ENCODE measurements at places on chromosomes 3 and 15.

DNA sequence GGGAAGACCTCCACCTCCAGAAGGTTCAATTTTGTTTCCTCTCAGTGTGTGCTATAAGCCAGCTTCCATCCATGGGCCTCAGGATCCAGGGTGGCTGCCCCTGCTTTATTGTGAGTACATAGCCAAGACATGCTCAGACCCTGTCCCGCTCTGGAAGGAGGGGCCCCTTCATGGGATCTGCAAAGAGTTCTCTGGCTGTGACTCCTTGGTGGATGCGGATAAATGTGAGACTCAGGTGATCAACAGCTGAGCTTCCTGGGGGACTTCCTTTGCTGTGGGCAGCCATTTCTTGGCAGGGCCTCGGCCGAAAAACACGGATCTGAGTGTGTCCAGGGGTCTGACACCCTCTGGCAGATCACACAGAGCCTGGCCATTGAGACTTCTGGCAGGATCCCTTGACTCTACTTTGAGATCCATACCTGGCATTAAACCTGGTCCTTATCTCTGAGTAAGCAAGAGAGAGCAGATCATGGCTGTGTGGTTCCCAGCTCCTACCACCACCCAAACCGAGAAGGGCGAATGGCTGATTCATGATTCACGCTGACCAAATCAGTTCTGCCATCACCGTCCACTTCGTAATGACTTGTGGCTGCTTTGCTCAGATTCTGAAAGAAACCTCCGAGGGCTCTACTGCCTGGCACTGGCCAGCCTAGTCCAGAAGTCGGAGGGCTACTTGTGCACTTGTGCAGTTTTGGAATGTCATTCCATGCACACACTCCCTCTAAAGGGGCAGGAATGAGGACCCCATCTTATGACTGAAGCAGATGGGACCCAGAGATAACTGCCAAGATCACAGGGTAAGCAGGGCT lies 68.1 kb downstream of the SENP2 start:
- DNase-seq = no peak

GRCh38 chr3:135633078-135633477 lies 332.4 kb upstream of the PPP2R3A start:
- no peak for DNase-seq

DNA sequence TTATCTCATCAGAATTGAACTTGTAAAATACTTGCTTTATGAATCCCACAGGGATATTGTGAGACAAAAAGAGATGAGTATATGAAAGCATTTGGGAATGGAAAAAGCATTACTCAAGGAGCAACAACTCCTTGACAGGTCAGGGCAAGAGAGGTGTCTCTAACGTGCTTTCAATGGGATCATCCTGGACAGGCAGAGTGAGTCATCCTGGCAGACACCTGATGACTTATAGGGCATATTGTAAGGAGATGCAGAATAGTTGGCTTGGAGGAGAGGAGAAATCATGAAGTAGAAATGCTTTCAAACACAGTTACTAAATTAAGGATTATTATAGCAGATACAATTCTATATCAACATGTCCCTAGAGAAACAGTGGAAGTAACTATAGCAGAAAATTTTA lies 71.9 kb upstream of the THSD4 start:
- DNase-seq = no peak

GRCh38 chr3:189689625-189690024 lies 58.4 kb downstream of the TP63 start:
- DNase-seq = peak; percentile 10

- no peak for DNase-seq
These were observed 2.2 kb downstream of the PDCD10 start for GRCh38 chr3:167732313-167733065.

DNA sequence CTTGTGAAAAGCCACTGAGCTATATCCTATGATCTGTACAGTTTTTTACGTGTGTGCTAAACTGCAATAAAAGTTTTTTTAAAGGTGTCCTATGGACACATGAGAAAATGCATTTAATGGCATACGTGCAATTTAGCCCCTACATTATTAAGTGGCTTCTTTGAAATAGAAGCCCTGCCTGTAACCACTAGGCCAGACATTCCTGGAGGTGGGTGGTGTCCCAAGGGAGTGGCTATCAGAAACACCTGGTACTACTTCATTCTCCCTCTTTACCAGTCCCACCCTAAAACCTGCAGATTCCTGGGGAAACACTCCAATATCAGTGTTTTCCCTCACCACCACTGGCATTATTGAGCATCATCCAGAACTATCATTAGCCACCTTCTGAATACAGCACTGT lies 100.0 kb downstream of the OXNAD1 start:
- DNase-seq = no peak

DNA sequence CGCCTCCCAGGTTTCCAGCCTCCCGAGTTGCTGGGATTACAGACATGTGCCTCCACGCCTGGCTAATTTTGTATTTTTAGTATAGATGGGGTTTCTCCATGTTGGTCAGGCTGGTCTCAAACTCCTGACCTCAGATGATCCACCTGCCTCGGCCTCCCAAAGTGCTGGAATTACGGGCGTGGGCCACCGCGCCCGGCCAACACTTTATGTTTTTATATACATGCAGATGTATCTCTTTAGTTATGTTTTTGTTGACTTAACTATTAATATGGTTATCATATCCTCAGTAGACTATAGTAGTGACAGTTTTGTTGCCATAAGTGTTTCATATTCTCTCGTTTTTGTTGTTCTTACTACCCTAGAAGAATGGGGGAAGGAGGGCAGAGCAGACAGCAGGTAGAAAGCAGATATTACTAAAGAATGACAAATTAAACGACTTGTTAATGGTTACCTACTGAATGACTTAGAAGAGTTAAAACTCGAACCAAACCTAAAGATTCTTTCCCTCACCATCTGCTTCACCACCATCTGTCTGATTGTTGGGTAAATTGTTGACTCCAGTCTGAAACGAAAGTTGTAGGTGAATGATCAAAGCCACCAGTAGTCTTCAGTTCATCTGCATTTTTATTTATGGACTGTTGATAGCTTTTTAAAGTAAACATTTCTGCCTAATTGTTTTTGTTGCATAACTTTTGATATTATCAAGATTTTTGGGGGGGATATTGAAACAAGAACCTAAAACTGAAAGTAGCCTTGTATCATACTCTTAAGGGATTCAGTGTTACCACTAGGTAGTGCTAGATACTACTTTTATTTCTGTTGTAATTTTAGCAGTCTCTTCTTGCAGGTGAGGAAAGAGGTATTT lies 89.3 kb downstream of the RASA2 start:
- DNase-seq = no peak

DNA sequence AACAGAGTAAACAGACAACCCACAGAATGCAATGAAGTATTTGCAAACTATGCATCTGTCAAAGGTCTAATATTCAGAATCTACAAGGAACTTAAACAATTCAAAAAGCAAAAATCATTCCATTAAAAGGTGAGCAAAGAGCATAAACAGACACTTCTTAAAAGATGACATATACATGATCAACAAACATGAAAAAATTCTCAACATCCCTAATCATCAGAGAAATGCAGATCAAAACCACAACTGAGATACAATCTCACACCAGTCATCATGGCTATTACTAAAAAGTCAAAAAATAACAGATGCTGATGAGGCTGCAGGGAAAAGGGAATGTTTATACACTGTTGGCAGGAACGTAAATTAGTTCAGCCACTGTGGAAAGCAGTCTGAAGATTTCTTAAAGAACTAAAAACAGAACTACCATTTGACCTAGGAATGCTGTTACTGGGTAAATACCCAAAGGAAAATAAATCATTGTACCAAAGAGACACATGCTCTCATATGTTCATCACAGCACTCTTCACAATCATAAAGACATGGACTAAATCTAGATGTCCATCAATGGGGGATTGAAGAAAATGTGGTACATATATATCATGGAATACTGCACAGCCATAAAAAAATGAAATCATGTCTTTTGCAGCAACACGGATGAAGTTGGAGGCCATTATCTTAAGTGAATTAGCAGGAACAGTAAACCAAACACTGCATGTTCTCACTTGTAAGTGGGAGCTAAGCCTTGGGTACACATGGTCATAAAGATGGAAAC lies 393.3 kb upstream of the CBLB start:
- DNase-seq = no peak

- no peak for DNase-seq
These were observed 65.6 kb upstream of the HEG1 start for GRCh38 chr3:125121246-125122010.

- no peak for DNase-seq
These were observed 39.6 kb upstream of the LAMP3 start for GRCh38 chr3:183202004-183202722.

DNA sequence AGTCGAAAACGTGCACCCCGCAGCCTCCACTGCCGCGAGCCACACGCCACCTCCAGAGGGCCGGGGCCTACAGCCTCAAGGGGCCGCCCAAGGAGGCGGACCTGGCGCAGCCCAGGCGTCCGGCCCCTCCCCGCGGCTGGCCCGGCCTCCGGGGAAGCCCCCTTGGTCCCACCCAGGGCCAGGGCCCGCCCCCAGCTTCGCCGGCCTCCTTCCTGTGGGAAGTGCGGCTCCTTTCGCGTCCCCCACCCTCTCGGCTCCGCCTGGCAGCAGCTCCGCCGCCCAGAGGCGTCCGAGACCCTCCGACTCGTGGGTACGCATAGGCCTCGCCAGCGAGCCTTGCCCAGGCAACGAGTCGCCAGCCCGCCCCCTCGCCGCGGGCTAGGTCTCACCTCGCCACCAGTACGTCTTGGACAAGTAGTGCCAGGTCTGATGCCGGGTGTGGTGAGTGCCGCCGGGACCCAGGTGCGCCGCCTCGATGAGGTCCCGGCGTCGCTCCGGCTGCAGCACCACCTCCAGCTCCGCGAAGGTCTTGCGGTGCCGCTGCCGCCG lies 642 bp downstream of the ZBTB11 start:
- no peak for DNase-seq

DNA sequence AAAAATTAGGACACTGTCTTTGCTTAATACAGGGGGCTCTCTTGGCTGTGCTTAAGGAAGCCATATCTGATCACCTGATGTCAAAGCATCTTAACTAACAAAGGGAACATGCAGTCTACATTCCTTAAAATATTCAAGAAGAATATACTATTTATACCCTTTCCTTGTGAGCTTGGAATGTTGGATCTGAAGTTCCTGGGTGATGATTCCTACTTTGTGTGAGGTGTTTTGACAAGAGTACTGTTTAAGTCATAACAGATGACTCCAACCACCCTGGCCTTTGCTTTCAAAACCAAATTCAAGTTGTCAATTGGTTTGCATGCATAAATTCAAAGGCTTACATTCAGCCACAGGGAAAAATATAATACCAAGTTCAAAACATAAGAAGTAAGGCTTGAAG lies 862.7 kb upstream of the SEMA6D start:
- no peak for DNase-seq

DNA sequence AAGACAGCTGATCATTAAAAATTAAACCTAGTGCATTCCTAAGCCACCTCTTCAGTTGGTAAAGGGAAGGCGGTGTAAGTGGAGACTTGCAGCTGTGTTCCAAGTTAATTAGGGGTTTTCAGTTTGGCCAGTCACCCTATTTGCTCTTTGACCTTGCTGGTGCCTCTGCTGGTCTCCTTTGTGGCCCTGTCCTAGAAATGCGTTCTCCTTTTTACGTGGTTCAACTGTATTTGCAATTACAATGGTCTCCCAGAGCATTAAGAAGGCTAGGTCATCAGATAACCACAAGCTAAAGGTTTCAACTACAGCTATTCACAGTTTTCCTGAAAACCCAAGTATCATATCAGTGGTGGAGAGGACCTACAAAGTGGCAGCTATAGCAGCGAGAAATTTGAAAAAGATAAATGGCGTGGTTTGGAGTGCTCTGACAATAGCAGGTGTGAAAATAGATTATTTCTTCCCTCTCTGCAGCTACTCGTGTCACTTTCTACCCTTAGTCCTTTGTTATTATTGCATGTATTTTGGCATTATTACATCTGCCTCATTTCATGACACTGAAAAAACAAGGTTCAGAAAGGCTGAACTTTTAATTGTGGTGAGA lies 203.5 kb upstream of the TBC1D5 start:
- DNase-seq = no peak

- no peak for DNase-seq
These were observed 25.8 kb downstream of the NPTN start for GRCh38 chr15:73607405-73607804.

- DNase-seq = no peak
These were observed 149.5 kb downstream of the DNAJB8 start for GRCh38 chr3:128317101-128317697.

GRCh38 chr15:78247911-78248310 lies 13.5 kb upstream of the ACSBG1 start:
- DNase-seq = no peak

GRCh38 chr15:76206325-76206976 lies 104.8 kb downstream of the ETFA start:
- peak; percentile 53 for DNase-seq

DNA sequence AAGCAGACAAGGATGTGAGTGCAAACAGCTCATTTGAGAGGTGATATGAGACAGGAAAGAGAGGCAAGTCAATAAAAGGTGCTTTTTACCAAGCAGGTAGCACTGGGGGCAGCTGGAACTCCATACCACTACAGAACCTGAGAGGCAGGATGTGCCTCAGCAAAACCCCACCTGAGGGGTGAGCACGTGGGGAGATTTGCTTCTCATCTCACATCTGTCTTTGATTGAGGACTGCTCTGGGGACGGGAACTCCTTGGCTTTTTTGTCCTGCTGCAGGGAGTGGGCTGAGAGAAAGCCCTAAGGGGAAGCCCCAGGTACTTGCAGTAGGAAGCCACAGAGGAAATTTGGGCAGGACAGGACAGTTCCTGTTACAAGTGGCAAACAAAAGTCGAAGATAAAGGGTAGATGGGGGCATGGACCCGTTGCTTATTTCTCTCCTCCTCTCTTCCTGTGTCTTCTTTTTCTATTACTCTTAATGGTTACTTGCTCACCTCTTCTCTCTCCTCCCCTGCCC lies 27.1 kb downstream of the CFAP161 start:
- DNase-seq = no peak

DNA sequence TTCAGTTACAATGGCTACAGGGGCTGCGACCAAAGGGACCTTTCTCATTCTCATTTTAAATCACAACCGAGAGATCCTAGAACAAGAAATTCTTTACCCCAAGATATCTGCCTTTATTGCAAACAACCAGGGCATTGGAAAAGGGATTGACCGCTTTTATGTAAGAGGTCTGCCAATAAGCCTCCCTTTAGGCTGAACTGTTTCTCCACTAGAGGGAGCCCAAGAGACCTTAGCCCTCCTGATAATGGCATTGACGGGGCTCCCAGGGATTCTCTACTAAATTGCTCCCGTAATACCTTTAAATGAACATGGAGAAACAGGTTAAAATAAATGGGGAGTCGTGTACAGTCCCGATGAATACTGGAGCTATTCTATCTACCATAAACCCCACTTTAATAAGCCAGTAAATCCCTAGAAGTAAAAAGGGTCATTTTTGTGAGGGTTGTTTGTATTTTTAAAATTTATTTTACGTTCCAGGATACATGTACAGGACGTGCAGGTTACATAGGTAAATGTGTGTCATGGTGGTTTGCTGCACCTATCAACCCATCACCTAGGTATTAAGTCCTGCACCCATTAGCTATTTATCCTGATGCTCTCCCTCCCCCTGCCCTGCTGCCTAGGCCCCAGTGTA lies 7.5 kb upstream of the IGSF10 start:
- no peak for DNase-seq

Measured in NCI-H187 (cell line).